Left kidney (tissue), 8 donors: ENCODE measurements at places on chromosomes 1 and 21. TPM values are rescaled to one million over a fixed set of nuclear protein-coding genes. Genes with fewer than 3 reads are reported as not detected.

PTGS2 gene
- 0.78 TPM for polyA plus RNA-seq

- DNase-seq, result no peak
These were observed 2.2 kb upstream of the FBLIM1 start for GRCh38 chr1:15756143-15757015.

- DNase-seq, result no peak
These were observed 3.9 kb downstream of the NCAM2 start for GRCh38 chr21:21002153-21002552.

LPAR3 gene
- polyA plus RNA-seq, result 1.4 TPM

- DNase-seq, result no peak
These were observed 2.0 kb upstream of the FAM131C start for GRCh38 chr1:16075337-16076030.

- DNase-seq, result no peak
These were observed 41.8 kb upstream of the CSF3R start for GRCh38 chr1:36524359-36525062.

- DNase-seq, result no peak
These were observed 6.3 kb downstream of the C1orf53 start for GRCh38 chr1:197908716-197909220.

DNA sequence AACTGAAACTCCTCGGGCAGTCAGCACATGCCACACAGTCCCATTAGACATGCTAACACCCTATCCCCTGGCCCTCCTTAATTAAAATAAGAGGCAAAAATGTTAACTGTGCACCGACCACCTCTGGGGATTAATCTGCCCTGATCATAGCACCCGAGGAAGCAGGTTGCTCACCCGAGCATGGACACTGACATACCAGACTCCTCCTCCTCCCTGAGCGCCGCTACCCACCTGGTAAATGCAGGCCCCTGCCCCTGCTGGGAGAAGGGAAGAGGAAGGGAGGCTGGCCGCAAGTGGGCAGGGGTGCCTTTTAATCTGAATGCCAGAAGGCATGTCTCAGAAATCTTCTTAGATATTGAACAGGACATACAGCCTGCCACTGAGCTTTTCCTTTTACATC is 360.9 kb downstream of the RRAGC start:
- DNase-seq, result no peak

GRCh38 chr1:98133131-98133530 is 212.3 kb upstream of the DPYD start:
- DNase-seq, result no peak

- DNase-seq, result no peak
These were observed 32.6 kb upstream of the MAGOH start for GRCh38 chr1:53270873-53271272.

DNA sequence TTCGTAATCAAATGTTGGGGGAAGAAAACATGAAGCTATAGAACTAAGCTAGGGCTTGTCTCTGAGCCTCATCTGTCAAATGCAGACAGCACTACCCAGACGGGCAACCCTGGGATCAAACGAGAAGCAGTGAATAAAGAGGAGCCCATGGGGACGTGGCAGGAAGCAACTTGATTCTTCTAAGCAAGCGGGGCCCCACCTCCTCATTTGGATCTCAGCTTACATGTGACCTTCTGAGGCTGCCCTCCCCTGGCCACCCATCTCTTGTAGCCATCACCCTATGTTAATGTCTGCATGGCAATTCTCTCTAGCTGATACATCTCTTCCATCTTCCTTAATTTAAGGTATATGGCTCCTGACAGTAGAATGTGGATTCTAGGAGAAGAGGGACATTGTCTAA is 171.3 kb downstream of the IGSF21 start:
- no peak for DNase-seq

GRCh38 chr21:24759348-24760075 is 847.8 kb downstream of the MRPL39 start:
- DNase-seq, result no peak

ZSCAN20 gene
- 5.9 TPM for polyA plus RNA-seq

- no peak for DNase-seq
These were observed 8.6 kb downstream of the LAMC2 start for GRCh38 chr1:183194527-183195141.

PTPN22 gene
- polyA plus RNA-seq, result 0.57 TPM

MYOC gene
- 0.10 TPM for polyA plus RNA-seq

DNA sequence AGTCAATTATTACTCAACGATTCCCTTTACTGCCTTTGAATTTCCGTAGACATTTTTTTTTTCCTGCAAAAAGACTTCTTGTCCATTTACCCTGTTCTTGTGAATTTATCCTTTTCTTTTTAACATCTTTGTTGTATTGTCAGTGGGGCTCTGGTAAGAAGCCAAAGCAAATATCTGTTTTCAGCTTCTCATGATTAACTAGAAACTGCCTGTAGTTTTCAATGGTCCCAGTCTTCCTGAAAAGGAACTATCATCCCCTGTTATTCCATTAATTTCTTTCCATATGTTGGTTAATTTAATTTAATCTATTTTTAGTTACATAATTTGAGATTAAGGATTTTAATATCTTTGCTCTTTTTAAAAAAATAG is 28.0 kb downstream of the SH3BGR start:
- no peak for DNase-seq

GRCh38 chr1:157334041-157334440 is 195.8 kb upstream of the ETV3 start:
- no peak for DNase-seq

SPATA1 gene
- 4.2 TPM for polyA plus RNA-seq

GRCh38 chr1:44151332-44151731 is 9.9 kb upstream of the KLF18 start:
- no peak for DNase-seq

- no peak for DNase-seq
These were observed 97.1 kb downstream of the MACF1 start for GRCh38 chr1:39301606-39302005.

DNA sequence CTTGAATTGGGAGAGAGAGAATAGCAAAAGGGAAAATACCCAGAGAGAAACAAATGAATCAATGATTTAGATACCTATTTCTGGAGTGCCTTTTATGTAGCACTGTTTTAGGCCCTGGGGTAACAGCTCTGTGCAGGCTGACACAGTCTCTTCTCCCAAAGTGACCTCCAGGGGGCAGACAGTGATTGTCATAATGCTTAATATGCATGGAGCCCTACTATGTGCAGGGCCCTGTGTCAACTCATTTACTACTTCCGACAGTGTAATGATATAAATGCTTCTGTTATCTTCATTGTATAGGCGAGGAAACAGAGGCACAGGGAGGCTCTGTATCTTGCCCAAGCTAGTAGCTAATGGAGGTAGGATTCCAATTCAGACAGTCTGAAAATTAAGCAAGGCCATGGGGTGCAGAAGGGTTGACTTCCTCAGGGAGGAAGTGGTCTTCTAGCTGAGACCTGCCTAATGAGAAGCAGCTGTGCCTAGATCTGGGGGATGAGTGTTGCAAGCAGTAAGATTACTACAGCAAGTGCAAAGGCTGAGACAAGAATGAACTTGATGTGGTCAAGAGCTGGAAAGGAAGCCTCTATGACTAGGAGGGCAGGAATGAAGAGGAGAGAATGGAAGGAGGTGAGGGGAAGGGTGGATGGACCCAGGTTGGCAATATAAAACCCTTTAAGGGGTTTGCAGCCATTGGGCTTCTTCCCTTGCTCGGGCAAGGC is 16.2 kb upstream of the SERINC2 start:
- no peak for DNase-seq

PLA2G2A gene
- polyA plus RNA-seq, result 0.18 TPM

GRCh38 chr1:214270097-214270650 is 10.8 kb upstream of the SMYD2 start:
- DNase-seq, result no peak

DNA sequence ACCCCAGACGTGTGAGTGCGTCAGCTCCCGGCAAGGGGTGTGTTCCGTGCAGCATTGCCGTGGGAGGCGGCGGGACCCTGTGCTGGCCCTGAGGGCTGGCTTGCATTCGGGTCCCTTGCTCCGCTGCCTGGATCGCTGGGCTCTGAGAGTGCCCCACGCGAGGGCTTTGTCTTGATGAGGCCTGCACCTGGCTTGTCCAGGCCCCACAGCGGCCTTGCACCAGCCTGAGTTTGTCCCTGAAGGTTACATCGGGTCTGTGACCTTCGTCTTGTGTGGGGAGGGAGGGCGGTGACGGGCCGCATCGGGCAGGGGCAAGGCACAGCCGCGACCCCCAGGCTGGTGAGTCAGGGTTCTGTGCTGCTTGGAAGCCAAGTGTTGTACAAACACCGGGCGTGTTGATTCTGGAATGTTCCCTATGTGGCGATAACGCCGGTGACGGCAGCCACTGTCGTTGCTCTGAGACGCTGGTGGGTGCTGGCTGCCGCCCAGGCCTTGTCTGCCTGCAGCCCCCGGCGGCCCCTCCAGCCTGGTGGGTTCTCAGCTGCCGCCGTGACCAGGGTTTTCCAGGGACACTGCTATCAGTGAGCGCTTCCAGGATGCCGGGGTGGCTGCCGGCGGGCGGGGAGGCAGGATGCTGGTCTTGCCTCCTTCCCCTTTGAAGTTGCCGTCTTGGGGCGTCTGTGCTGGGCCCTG is 42.9 kb downstream of the SLX9 start:
- DNase-seq, result no peak

ADAMTS5 gene
- 23.3 TPM for polyA plus RNA-seq

GRCh38 chr1:220884981-220885918 is 6.0 kb downstream of the HLX start:
- no peak for DNase-seq

CNIH3 gene
- 10.5 TPM for polyA plus RNA-seq

- DNase-seq, result no peak
These were observed 19.9 kb upstream of the SHCBP1L start for GRCh38 chr1:182972829-182973228.

DNA sequence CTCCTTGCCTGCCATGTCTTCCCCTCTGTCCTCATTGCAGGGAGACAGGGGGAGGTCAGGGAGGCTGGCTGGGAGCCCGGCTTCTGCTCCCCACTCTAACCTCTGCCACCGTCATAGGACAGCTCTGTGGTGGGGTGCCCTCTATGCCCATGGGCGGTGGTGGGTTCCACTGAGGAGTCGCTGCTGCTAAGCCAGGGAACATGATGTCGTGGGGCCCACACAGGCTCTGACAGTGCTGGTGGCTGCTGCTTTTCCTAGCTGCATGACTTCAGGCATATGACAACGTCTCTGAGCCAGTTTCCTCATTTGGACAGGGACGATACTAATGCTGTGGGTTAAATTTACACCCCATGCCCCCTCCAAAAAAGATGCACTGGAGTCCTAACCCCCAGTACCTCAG is 14.7 kb downstream of the KCNA10 start:
- no peak for DNase-seq

- DNase-seq, result no peak
These were observed 70.6 kb upstream of the NFIA start for GRCh38 chr1:61011561-61012263.

GRCh38 chr1:70431874-70432273 is 20.8 kb downstream of the CTH start:
- no peak for DNase-seq
